Glomerular endothelial cell (primary cell): ENCODE measurements at places on chromosomes 16 and 17. TPM values are rescaled to one million over a fixed set of nuclear protein-coding genes. Genes with fewer than 3 reads are reported as not detected.

DNA sequence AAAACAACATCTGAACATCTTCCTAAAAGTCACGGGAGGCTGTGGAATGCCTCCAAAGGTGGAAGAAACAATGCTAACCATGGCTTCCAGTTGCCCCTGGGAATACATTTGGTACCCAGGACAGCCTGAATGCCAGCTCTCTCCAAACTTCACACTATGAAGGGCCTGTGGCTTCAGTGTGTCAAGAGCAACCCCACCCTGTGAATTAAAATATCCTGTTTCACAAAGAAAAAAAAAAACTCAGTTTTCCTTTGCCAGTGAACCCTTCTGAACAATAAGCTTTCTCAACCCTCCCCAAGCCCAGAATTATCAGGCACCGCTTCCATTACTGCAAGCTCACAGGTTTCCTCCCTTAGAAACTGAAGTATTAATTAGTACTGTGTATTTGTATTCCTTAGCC lies 69.8 kb downstream of the SLC39A11 start:
- DNase-seq = no peak

CBX2 gene
- 15.8 and 19.9 TPM in 2 replicates for total RNA-seq

PDILT gene
- total RNA-seq = not detected in 2 replicates

TMED6 gene
- not detected in 2 replicates for total RNA-seq

- DNase-seq = no peak
These were observed 151.7 kb downstream of the CBLN1 start for GRCh38 chr16:49129935-49130334.

DNA sequence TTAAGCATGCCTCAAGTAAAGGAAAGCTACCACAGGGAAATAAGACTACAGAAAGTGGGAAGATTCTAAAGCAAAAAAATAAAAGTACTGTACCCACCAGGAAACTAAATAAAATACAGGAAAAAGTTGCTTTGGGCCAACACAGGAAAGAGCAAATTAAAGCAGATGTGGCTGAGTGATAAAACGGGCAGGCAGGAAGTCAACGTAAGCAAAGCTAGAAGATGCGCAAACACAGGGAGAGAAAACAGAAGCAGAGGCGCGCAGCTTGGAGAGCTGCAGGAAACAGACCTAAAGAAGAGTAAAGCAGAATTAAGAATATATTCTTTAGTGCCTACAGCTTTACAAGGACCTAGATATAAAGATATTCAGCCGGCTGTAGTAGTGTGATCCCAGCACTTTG lies 21.7 kb downstream of the USP36 start:
- DNase-seq = peak; percentile 79

SOX9 gene
- total RNA-seq = 6.9 TPM in 2 replicates

GRCh38 chr16:48596326-48596725 lies 13.7 kb downstream of the N4BP1 start:
- DNase-seq = no peak

- DNase-seq = no peak
These were observed 16.7 kb downstream of the RPRML start for GRCh38 chr17:46962374-46962790.

DNA sequence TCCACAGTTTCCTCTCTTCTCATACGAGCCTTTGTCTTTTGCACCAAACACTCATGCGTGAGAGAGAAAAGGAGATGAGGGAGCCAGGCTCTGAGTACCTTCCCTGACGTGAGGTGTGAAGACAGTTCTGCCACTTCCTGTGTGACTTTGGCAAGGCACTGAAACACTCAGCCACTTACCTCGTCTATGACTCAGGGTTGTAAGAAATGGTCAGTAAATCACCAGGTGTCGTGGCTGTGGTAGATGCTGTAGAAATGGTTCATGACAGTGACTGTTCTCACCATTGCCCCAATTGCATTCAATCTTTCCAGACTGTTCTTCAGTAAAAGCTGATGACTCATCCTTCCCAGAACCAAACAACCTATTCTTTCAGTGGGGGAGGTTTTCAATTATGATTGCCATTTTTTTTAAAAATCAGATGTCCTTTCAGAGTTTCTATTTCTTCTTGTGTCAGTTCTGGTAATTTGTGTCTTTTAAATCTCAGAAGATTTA lies 49.2 kb upstream of the CBFA2T3 start:
- no peak for DNase-seq

DNA sequence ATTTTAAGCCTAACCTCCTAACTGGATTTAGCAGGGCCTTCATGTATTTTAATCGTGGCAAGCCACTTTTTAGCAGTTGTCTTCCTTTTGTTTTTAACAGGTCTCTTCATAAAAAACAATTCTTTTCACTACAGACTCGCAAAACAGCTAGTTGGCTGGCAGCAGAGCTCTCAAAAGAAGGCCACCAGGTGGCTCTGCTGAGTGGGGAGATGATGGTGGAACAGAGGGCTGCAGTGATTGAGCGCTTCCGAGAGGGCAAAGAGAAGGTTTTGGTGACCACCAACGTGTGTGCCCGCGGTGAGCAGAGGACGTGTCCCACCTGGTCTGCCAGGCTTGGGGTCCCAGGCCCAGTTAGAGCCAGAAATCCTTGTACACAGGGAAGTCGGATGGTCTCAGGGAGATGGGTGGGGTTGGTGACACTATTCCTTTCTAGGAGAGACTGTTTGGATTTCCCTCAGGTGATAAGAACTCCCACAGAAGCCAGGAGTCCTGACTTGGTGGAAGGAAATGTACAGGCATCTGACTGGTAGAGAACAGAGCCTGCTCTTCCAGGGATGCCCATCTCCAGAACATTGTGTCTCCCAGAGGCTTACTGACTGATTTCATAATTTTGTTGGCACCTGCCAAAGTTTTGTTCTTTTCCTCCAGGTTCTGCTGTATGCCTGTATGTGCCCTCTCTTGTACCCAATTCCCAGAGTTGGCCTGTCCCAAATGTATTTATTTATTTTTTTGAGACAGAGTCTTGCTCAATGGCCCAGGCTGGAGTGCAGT lies 14.9 kb upstream of the DDX19A start:
- DNase-seq = no peak

DNA sequence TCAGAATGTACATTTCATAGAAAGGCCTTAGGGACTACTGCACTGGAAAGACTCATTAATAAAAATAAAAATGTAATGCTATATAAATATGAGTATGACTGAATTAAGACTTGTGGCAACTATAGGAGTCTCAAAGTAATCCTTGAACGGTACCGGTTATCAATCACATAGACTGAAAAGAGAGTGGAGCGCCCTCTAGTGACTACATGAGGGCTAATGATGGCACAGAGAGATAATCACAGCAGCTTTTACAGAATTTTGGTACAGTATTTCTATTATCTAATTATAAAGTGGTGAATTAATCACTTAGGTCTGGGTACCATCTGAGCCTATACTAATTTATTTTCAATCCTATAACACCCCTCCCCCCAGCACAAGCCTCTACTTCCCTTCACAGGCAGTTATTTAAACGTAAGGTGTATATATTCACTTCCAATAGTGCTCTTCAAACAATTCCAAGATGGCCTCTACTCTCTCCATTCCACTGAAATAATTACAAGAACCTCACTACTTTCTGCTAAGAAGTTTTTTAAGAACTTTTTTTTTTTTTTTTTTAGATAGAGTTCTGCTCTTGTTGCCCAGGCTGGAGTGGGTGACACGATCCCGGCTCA lies 40.7 kb upstream of the ANKFY1 start:
- DNase-seq = no peak

PCGF2 gene
- 15.8 and 24.1 TPM in 2 replicates for total RNA-seq

- no peak for DNase-seq
These were observed 9.3 kb downstream of the MMP2 start for GRCh38 chr16:55488306-55488705.

DNA sequence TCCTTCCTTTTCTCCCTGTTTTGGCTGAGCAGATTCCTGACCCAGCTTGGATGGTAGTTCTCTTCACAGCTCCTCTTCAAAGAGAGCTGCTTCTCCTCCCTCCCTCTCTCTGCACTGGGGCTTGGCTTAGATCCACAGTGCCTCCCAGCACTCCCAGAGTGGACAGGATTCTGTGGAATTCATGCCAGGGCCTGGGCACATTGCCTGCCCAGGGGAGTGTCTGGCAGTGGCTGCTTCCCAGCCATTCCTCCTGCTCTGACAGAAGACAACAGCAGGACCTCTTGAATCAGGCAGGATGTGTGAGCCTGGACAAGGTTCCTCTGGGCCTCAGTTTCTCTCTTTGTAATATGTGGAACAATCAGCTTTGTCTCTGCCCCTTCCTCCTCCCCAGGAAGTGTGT lies 4.5 kb upstream of the MMP28 start:
- DNase-seq = no peak

APOBR gene
- not detected in 2 replicates for total RNA-seq

TLCD3B gene
- total RNA-seq = 0.82 TPM in 1 of 2 replicates, not detected in the other

GRCh38 chr17:57050306-57050705 lies 34.7 kb upstream of the AKAP1 start:
- DNase-seq = no peak

- no peak for DNase-seq
These were observed 646 bp downstream of the HIC1 start for GRCh38 chr17:2055292-2056205.

GRCh38 chr17:37689317-37689716 lies 46.1 kb upstream of the DDX52 start:
- no peak for DNase-seq

DNA sequence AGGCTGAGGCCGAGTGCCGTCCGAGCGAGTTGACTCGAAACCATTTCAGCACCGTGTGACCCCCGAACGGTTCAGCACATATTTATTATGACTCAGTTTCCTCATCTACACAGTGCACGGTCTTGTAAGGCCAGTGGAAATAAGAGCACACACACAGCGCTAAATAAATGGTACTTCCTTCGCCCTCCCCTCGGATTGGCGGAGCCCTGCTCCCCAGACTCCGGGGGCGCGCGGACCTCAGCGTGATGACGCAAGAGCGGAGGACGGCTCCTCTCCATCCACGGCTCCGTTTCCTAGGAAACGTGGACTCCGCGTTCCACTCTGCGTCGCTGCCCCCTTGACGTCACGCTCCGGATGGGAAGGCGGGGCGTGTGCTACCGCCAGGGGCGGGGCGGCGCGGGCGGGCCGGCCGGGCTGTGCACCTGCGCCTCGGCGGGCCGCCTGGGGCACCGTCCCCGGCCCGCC lies at the start of gene PARD6A:
PARD6A (plus strand) TSS at position 397 of the 465 bp plus-strand sequence. CDS start 79 bp downstream, outside the sequence.
- no peak for DNase-seq

DNA sequence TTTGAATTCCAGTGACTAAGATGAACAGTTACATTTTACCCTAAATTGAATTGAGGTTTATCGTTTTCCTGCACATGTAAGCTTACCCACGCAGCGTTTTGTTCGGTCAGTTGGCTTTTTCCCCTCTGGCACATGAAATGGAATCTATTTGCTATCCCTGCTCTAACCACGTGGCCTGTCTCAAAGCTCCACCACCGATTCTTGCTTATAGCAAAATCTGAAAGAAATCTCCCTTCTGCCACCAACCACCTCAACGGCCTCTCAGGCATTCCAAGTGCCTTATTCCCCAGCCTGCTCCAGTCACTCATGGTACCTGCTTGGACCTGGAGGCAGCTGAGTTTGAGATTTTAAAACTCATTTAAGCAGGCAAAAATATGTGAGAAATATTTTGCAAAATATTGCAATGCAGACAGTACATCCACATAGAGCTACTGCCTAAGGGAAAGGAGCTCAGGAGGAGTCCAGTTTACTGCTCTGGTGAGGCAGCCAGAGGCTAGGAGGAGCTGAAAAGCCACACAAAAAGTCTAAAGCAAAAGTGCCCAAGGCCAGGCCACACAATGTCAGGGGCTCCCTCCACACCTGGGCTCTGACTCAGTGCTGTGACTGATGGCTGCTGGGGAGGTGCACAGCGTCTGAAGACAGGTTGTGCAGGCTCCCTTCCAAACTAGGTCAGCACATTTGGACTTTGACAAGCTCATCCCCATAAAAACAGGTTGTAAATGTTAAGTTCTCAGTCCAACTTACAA lies 26.4 kb downstream of the ARHGAP17 start:
- DNase-seq = peak; percentile 71

DNA sequence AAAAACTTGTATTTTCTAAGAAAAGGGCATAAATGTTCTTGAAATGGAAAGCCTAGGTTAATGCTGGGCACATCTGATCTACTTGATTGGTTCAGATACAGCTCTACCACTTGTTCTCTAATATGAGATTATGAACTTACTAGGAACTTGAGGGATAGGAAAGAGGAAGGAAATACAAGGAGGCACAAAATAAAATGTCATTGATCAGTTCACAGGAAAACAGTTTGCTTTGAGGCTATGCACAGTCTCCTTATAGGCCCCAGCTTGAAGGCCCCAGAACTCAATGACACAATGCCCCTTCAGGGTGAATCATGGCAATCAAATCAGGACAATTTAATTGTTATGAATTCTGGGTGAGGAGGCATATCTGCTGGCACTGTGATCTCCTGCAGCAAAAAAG lies 27.1 kb downstream of the NXPH3 start:
- DNase-seq = no peak

DNA sequence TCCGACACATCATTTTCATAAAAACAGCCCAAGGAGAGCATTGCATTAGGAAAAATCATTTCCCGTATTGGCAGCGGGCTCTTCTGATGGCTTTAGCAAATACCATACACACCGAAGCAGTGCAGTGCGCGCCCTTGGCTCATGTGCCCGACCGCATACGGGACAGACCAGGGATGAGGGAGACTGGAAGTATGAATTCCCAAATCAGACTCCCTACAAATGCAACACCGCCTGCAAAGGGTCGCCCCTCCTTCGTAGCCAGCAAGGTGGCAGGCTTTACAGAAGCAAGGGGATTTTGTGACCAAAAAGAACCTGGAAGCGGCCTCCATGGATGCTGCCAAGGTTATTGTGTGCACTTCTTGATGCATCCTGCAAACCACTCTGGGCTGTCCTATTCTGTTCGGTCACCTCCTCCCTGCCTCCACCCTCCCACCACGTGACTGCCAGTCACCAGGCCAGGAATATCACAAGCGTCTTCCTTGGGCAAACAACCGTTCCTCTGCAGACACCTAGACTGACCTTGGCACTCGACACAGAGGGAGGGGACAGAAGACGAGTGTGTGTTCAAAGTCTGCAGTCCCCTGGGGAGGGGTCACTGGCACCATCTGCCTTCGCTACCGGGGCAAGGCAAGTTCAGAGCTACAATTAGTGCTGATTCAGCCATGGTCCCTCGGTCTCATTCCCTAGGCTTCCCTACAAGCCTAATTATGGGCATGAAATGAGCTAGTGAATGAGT lies 460.4 kb downstream of the SLC39A11 start:
- no peak for DNase-seq

DNA sequence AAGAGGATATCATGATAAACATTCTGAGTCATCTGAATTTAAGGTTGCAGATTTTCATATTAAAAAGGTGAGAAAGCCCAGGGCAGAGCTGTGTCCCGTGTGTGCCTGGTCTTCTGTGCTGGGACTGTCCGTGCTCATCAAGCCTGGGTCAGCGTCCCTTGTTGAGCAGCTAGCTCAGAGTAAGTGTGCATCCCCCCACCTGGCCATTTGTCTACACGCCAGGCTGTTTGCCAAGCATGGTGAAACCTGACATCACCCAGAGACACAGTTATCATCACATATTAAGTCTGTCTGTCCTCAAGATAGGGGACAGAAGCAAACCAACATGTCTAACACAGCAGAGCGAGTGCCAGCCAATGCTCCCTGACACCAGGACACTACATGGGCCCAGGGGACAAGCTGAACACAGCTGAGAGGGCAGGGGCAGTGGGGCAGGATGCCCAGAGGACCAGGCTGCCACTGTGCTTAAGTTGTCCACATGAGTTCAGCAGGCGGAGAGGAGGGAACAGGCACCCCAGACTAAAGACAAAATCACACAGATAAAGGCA lies 57.9 kb upstream of the CNEP1R1 start:
- DNase-seq = no peak
